ENCODE measurements at places on chromosomes 5 and 9.
A peak's percentile ranks its signal among the peaks of the same experiment; 100 is the strongest.

DNA sequence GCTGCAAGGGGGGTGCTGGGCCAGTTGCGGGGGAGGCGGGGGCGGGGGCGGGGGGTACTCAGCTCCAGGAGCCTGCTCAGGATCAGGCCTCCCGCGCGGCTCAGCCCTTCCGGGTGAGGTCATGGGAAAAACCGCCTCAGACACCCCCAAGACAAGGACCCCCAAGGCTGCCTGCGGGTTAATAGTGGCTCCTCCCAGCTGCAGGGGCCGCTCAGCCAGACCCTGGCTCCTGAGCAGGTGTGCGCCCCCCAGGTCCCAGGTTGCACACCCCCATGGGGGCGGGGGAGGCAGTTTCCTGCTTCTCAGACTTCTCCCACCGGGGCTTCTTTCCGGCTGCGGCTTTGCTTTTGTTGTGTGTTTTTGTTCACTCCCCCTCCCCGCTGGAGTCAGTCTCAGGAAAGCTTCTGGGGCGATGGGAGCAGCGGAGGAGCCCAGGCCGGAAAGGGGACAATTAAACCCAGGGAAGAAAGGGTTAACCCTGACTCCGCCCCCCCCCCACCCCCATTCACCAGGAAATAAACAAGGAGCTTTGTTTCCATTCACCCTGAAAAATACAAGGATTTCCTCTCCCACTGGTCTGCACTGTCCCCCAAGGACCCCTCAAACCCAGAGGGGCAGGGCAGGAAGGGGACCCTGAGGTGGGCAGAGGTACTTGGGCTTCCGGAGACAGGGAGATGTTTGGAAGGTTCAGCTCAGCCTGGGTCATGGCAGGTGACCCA, 42.3 kb upstream of the NOTCH1 start:
- no peak for DNase-seq

DNA sequence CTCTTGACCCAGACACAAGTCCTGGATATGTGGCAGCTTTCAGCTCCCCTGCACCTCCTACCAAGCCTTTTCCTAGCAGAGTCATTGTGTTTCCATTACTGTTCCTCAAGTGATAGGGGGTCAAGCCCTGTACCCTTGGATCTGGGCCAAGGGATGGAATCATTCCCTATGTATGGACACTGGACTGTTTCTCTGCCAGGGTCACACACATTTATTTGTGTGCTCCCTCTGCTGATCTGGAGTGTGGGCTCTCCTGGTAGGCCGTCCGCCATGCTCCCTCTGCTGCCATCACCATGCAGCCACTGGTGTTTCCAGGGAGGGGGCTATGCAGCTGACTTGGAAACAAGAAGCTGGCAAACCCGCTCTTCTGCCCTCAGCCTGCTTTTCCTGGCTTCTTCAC, 9.5 kb downstream of the GM2A start:
- DNase-seq = no peak

- no peak for DNase-seq
Measured at GRCh38 chr5:56465769-56466135, 232.6 kb upstream of the ANKRD55 start.

DNA sequence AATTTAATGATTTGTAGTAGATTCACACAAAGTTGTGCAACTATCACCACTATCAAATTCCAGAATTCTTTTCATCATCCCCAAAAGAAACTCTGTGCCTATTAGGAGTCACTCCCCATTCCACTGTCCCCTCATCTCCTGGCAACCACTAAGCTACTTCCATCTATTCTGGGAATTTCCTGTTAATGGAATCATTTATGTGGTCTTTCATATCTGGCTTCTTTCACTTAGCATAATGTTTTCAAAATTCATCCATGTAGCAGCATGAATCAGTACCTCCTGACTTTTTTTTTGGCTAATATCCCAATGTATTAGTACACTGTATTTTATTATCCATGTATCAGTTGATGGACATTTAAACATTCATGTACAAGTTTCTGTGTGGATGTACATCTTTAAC, 157.6 kb downstream of the TTC39B start:
- DNase-seq = no peak

- no peak for DNase-seq
Measured at GRCh38 chr9:133423216-133423615, 1.0 kb downstream of the ADAMTS13 start.

DNA sequence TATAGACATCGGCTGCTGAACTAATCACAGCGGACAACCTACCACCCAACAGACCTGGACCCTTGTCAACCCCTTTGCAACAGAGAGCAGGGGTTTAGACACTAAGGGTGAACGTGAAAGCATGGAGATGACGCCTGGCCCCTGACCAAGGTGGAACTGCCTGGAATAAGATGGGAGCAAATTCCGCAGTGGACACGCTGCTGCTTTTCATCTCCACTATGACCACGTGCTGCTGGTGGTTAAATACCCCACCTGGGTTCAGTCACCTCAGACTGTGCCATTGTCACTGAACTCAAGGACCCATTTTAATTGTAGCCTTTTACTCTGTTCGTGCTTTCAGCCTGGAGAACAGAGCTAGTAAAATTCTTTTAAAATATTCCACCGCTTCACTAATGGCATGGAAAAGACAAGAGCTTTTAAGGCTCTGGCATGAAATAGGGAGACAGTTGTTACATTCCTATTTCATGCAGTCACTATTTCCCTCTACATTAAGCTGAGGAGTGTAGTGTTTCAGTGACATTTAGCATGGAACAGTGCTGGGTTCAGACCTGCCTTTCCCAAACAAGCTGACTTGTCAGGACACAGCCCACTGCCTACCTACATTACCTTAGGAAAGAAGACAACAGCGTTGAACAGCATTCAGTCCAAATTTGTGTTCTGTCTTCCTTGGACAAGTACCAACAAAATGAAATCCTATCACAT, 96.8 kb downstream of the ANKRD18B start:
- DNase-seq = no peak

GRCh38 chr5:72921886-72922285, 34.0 kb upstream of the FCHO2 start:
- DNase-seq = no peak

GRCh38 chr9:89873801-89874200, 269.0 kb downstream of the GADD45G start:
- no peak for DNase-seq

DNA sequence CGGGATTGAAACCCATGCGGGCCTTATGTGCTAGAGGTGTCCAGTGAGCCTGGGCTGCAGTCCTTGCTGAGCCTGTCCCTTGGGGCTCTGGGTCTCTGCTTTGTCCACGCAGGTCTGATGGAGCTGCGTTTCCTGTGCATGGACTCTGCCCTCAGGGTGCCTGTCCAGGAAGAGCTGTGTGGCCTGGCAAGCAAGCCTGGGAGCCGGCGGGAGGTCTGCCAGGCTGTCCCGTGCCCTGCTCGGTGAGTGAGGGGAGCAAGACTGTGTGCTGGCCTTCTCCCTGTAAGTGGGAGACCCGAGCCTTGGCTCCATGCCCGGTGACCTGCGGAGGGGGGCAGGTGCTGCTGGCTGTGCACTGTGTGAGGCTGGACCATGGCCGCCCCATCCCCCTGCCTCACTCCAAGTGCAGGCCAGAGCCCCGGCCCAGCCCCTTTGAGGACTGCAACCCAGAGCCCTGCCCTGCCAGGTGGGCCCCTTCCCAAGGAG, 11.2 kb upstream of the CACFD1 start:
- no peak for DNase-seq

DNA sequence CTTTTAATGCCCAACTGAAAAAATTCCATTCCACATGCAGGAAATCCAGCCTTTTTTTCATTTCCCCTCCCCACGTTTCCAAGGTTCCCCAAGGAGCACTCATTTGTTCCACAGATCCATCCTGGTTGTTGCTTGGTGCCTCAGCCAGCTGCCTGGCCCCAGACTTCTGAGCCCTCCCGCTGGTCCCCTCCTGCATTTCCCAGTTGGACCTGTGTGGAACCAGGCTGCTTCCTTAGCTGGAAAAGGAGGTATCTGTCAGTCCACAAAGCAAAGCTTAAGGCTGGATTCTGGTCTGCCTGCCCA, 44.8 kb downstream of the ANGPTL2 start:
- no peak for DNase-seq

- peak; percentile 38 for DNase-seq
Measured at GRCh38 chr5:127518319-127518621, 830 bp downstream of the PRRC1 start.

GRCh38 chr5:88882276-88883038, 527 bp downstream of the MEF2C start:
- DNase-seq = no peak

- DNase-seq = no peak
Measured at GRCh38 chr9:70403618-70404025, 10.8 kb downstream of the KLF9 start.

DNA sequence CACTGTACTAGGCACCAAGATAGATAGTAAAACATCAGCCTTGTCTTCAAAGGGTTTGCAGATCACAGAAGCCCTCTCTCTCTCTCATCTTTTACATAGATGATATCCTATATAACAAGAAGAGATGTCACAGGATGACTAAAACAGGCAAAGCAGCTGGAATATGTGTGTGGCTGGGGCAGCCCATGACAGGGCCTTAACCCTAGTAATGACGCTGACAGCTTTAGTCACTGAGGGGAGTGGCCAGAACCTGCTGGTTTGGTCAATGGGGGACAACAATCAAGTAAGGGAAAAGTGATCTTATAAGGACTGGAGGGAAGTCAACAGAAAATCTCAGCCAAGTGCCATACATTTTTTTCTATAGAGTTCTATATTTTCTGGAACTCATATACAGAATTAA, 41.9 kb upstream of the RIC1 start:
- no peak for DNase-seq

GRCh38 chr5:3827624-3828023, 232.0 kb downstream of the IRX1 start:
- no peak for DNase-seq

GRCh38 chr9:23314247-23314646, 511.8 kb downstream of the ELAVL2 start:
- DNase-seq = no peak

Data from epithelial cell of proximal tubule (primary cell).